ENCODE measurements at places on chromosomes 11 and 22.

GRCh38 chr11:91373497-91373896, 851.1 kb upstream of the FAT3 start:
- DNase-seq: no peak

- no peak for DNase-seq
Observed at GRCh38 chr11:129943036-129943435, 47.7 kb upstream of the NFRKB start.

GRCh38 chr11:117855912-117856651, 20.4 kb downstream of the FXYD6 start:
- DNase-seq: no peak

- no peak for DNase-seq
Observed at GRCh38 chr11:63847363-63847762, 8.5 kb downstream of the MARK2 start.

DNA sequence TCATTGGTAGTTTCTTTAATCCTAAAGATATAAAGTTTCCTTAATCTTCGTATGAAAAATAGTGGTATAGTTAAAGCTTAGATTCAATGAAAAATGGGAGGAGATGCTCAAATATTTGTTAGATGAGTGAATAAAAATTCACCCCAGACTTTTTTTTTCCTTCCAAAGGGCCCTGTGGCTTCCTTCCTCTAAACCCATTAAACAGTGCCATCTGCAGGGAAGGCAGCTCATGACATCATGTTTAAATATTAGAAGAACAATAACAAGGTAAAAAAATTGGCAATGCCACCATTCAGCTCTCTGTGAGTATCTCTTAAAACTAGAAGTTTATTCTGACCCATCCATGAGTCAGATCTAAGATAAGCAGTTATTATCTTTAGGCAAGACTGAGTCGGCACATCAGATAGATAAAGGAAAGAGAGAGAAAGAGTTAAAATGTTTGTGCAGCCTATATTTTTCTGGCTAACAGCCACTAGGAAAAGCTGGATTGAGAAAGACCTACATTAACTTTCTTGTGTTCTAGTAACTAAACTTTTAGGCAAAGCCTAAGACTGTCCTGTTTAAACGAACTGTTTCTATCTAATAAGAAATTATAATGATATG, 19.1 kb upstream of the OOSP1 start:
- DNase-seq: peak; percentile 14

DNA sequence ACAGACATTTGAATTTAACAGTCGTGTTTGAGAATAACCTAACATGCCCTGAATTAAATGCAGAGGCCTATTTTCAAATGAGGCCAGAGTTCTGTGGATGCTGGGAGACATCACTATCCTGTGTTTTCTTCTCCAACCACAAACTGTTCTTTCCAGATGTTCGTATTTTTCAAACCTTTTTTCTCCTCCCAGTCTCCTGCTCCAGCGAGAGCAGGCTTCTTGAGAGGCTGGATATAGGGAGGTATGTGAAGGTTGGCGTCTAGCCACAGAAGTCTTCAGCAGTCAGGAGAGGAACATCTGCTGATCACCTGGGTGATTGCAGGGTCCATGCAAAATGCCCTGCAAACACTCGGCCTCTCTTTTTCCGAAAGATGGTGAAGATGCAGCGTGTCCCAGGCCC, 126.3 kb downstream of the C11orf91 start:
- no peak for DNase-seq

DNA sequence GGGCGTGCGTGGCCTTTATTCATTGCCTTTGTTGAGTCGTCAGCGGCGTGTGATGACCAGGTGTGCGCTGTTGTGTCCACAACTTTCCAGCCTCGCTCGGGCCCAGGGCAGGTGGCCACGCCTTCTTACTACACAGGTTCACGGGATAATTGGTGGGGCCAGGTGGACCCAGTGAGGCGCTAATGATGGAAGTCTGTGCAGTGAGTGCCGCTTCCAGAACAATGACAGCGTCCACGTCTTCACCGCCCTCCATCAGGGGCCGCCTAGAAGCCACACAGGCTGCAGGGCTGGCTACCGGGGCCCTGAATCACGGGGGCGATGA, 1197.3 kb downstream of the BRD1 start:
- DNase-seq: no peak

GRCh38 chr22:46203601-46203980, 46.5 kb downstream of the CDPF1 start:
- DNase-seq: no peak

DNA sequence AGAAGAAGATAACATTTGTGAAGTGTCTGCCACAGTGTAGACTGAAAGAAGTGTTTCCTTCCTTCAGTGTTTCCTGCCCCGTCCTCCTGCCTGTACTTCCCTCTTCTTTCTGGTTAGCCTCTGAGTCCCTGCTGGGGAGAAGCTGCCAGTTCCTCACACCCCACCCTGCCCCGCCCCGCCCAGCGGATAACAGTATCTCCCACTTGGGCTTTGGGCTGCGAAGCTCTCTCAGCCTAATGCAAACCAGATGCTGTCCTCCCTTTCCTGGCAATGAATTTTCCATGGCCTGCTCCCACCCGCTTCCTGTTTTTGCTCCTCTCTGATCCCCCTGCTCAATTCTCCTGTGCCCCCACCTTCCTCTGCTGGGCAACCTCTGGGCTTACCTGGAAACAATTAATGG, 5.2 kb upstream of the RAB3IL1 start:
- no peak for DNase-seq

DNA sequence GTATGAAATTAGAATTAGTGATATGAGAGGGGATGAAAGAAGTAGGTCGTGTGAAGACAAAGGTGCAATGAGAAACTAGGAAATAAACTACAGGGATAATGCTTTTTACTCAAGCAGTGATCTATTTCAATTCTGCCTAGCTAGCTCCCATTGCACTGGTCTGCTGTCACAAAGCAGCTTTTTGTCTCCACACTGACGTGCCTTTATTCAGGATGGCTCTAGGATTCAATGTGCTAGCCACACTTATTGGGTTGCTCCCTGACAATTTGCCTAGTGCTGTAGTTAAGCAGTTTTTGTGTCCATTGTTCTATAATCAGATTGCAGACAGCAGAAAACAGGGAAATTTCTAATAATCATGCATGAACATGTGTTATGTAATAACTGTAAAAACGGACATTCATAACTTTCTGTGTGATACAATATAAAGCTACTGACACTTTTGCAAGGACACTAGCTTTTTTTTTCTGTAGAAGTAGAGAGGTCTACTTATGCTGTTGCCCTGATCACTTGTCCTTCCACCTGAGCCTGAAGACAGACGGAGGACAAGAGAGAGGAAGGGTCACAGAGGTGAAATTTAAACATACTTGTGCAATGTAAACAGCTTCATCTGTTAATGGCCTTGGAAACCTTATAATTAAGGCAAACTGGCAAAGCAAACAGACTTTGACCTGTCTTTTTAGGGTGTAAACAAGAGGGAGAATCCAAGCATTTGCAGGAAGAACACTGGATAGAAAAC, 269.6 kb downstream of the LRRC4C start:
- no peak for DNase-seq

DNA sequence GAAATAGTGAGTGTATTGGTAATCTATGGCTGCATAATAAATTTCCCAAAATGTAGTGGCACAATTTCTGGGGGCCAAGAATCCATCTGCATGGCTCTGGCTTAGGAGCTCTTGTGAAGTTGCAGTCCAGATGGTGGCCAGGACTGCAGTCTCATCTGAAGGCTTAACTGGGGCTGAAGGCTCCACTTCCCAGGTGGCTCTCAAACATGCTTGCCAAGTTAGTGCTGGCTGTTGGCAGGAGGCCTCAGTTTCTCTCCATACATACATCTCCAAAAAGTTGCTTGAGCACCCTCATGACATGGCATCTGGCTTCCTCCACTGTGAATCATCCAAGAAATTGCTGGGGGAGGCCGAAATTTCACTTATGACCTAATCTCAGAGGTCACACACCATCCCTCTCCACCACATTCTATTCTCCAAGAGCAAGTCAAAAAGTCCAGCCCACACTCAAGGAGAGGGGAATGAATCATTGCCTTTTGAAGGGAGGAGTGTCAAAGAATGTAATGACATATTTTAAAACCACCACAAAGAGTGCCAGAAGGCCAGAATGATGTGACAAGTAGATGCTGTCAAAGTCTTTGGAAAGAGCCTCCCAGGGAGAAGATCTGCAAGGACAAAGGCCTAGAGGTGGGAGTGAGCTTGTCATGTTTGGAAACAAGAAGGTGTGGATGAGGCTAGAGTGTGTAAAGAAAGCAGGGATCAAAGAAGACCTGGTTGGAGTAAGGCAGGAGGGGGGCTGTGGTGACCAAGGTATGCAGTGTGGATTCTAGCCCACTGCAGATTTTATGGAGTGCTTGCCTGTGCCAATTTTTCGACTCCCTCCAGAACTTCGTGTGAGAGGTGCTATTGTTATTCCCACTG, 566.2 kb downstream of the MIAT start:
- DNase-seq: peak; percentile 79

GRCh38 chr22:11627798-11628650, 3900.0 kb upstream of the OR11H1 start:
- no peak for DNase-seq

DNA sequence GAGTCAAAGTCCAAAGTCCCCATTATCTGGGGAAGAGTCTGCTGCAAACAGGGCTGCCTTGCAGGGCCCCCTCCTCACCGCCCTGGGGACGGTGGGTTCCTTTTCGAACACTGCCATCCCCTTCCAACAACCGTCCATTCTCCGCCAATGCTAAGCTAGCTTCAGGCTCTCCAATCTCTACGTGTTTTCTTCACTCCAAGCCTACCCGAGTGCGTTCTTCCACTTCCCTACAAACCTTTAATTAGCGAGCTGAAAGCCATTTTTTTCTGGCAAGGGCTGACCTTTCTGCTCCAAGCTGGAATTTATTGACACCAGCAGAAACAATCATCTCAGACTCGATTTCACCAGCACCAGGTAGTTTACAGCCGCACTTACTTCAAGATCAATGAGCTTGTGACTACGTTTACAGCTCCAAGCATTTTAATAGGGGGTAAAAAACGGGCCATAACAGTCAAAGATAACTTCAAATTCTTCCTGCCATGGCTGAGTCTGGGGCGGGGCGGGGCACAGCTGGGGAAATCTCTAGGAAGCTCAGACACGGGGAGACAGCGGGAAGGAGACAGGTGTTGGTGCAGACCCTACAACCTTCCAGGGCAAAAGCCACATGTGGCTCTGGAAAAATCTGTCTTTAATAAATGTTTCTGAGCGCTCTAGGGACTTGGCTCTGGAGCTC, 82.2 kb downstream of the PHF21B start:
- DNase-seq: no peak

DNA sequence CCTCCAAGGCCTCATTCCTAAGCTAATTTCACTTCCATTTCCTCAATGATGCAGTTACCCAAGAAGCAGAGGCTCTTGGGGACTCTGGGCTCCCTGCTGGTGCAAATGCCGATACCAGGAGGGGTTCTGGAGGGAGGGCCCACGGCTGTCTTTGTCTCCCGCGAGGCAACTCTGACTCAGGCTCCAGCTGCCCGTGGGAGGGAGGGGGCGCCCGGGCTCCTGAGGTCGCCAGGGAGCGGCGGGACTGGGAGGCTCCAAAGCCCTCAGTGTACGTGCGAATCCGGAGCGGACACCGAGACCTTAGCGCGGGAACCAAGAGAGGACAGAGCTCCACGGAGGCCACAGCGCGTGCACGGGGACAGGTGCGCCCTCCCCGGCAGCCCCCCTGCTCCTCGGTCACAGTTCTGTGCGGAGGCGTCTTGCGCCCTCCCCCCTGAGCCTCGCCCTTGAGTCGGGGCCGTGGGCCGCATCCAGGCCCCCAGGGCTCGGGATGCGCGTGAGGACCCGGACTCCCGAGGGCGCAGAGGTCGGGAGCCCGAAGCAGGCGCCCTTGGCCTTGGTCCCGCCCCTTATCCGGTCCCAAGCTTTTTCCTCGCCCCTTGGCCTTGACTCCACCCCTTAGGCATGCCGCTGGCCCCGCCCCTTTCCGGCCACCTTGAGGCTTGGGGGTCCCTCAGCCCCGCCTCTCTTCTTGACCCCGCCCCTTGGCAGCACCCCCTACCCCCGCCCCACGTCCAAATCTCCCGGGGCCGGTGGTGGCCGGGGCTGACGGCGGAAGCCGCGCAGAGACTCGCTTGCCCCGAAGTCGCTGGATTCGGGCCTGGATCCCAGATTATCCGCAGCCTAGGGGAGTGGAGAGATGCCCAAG, 4.7 kb upstream of the SHISA8 start:
- DNase-seq: peak; percentile 33

GRCh38 chr11:130301002-130301401, 13.7 kb downstream of the ZBTB44 start:
- DNase-seq: no peak

All from Caki2 (cell line).